ENCODE measurements at places on chromosomes 11 and 22. TPM values are rescaled to one million over a fixed set of nuclear protein-coding genes. Genes with fewer than 3 reads are reported as not detected.

Gene GAL
- 2.2 TPM for total RNA-seq

Gene MISFA
- total RNA-seq = 8.4 TPM

Gene OR2AG2
- total RNA-seq = 0.48 TPM

Gene OR51I1
- not detected for total RNA-seq

Gene OR5W2
- not detected for total RNA-seq

Gene SLCO2B1
- 6.6 TPM for total RNA-seq

Gene ACR
- total RNA-seq = 0.62 TPM

Gene LRRN4CL
- 0.65 TPM for total RNA-seq

Gene PDXP
- 17.7 TPM for total RNA-seq

Gene F2
- total RNA-seq = 21.8 TPM

Gene APOL4
- not detected for total RNA-seq

Gene KCNJ4
- total RNA-seq = 2.2 TPM

Gene CALCB
- total RNA-seq = not detected

Gene MB
- total RNA-seq = not detected

GRCh38 chr11:10201343-10201742 lies 92.7 kb downstream of the SBF2 start:
- no peak for DNase-seq

DNA sequence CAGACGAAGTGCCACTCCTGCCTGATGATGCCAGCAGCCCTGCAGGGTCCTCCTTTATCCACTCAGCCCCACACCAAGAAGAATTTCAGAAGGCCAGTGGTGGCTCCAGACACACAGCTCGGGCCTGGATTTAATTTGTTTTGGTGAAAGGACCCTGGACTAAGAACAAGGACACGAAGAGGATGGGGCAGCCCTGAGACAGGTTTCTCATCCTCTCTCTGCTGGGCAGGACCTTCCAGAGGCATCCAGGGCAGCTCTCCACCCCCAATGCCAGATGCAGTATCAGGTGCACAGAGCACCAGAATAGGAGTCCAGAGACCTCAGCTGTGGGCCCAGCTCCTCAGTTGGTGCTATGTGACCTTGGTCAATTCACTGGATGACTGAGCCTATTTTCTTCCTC lies 72.0 kb downstream of the TRIM29 start:
- DNase-seq = peak; percentile 2

GRCh38 chr11:95161248-95161647 lies 69.8 kb downstream of the SESN3 start:
- DNase-seq = no peak

DNA sequence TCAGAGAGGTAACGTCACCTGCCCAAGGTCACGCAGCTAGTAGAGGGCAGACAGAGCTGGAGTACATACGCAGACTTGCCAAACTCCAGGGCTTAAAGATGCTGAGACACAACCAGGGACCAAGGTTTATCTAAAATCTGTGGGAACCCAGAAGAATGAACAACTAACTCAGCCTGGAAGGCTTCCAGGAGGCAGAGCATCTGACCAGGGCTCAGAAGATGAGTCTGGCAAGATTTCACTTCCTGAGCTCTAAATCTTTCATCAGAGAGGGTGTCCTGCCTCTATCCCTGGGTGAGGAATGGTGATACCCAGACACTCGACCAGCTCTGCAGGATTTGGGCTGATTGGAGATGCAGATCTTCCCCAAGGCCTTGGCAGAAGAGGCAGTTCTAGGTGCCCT lies 9.1 kb downstream of the GAL3ST1 start:
- no peak for DNase-seq

- no peak for DNase-seq
These were observed 72.8 kb upstream of the CDON start for GRCh38 chr11:126135235-126136176.

- DNase-seq = no peak
These were observed 307.8 kb downstream of the MN1 start for GRCh38 chr22:27493796-27494195.

DNA sequence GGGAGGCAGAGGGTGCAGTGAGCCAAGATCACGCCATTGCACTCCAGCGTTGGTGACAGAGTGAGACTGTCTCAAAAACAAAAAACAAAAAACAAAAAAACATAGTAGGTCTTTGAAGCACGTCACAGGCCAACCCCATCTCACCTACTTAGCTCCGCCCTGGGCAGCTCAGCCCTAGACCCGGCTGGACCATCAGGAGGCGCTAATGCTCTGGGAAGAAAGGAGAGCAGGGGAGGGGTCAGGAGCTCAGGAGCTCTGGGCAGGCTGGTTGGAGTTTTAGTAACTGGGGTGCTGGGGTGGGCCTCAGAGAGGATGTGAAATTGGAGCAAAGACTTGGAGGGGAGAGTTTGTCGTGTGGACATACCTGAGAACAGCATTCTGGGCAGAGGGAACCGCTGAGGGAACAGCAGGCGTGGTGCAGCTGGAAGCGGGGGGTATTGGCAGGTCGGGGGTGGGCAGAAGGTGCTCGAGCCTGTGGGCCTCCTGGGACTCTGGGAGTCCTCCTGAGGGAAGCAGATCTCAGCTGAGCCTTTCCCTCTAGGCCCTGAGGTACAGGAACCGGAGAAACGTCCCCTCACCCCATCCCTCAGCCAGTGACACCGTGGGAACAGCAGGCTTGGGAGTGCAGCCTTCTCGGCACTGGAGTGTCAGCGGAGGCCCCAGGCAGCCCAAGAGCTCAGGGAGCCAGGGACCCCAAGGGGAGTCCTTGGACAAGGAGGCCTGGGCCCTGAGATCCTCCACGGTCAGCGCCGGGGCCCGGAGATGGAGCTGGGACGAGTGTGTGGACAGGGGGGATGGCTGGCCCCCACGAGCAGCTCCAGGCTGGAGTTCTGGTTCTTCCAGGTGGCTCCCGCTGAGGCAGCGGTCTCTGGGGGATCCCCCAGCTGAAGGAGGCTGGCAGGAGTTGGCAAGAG lies 2.2 kb upstream of the RPS6KA4 start:
- no peak for DNase-seq

DNA sequence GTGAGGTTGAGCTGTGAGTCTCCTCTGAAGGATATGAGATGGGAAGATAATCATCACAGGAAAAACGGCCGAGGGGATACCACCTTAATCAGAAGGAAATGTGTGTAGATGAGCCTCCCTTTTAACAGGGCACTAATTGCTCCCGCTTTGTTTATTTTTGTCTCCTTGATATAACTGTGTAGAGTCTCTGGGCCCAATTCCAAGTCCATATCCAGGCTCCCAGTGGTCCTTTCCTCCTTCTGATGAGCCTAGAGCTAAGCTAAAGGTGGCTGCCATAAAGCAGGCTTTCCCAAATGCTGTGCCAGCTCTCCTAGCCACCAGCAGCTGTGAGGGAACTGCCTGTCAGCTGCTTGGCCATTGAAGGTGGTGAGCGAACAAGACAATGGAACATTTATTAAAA lies 17.1 kb upstream of the CCDC90B start:
- no peak for DNase-seq

- no peak for DNase-seq
These were observed 12.9 kb downstream of the RTN4R start for GRCh38 chr22:20254975-20255946.

DNA sequence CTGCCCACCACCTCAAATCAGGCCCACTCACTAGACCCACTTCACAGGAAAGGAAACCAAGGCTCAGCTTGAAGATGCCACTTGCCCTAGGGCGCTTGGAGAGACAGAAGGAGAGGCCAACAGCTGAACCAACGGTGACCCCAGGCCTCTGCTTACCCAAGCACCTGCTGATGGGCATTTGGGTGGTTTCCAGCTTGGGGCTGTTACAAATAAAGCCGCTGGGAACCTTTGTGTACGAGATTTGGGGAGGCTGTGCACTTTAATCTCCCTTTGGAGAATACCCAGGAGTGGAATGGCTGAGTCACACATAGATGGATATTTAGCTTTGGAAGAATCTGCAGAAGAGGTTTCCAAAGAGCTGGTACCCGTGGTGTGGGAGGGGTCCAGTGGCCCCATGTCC lies 50.9 kb upstream of the LINC01488 start:
- DNase-seq = no peak

GRCh38 chr11:133916784-133917440 lies 39.9 kb downstream of the IGSF9B start:
- DNase-seq = no peak

DNA sequence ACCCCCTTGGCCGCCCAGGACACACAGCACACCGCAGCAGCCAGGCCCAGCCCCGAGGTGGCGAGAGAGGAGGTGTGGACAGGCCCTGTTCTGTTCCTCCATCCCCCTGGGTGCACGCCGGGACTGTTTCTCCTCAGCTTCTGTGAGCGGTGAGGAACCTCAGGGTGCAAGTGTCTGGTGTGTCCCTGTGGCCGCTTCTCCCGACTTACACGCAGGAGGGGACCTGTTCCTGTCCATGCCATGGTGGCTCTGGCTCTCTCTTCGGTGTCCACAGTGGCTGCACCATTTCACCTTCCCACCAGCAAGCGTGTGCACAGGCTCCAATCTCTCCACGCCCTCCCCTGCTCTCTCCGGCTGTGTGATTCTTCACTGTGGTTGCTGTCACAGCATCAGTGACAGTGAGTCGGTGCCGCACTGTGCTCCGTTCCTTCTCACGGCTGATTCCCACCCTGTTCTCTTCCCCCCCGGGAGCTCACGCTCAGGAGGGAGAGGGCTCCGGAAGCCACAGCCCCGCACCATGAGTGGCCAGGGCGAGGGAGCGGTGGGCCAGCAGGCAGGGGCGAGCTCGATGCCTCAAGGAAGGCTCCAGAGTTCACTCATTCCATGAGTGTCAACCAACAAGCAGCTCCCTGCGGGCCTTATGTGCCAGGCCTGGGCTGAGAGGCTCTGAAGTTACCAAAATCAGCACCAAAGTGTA lies 18.6 kb upstream of the WNT7B start:
- no peak for DNase-seq

DNA sequence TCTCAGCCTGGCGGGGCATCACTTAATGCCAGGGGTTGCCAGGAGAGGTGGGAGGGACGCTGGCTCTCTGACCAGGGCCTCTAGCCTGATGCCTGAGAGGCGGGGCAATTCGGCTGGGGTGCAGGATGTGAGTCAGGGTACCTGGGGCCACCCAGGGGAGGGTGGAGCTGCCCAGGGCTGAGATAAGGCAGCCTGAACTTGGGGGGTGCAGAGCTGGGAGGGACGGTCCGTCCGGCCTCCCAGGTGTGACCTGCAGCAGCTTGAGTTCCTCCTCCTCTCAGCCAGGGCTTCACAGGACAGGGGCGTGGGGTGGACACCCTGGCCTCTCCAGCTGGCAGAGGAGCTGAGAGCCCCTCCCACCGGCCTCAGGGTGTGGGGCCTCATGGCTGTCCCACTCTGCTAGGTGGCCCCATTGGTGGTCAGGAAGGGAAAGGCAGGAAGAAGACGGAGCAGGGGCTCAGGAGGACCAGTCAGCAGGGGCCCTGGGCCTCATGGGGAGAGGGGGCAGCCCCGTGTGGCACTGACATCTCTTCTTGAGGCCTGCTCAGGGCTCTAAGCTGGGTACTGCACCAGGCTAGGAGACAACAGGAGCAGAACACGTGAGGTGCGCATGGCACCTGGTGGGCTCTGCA lies 942 bp upstream of the RPS6KA4 start:
- DNase-seq = no peak

GRCh38 chr11:65473278-65473860 lies 25.5 kb upstream of the MALAT1 start:
- DNase-seq = no peak

DNA sequence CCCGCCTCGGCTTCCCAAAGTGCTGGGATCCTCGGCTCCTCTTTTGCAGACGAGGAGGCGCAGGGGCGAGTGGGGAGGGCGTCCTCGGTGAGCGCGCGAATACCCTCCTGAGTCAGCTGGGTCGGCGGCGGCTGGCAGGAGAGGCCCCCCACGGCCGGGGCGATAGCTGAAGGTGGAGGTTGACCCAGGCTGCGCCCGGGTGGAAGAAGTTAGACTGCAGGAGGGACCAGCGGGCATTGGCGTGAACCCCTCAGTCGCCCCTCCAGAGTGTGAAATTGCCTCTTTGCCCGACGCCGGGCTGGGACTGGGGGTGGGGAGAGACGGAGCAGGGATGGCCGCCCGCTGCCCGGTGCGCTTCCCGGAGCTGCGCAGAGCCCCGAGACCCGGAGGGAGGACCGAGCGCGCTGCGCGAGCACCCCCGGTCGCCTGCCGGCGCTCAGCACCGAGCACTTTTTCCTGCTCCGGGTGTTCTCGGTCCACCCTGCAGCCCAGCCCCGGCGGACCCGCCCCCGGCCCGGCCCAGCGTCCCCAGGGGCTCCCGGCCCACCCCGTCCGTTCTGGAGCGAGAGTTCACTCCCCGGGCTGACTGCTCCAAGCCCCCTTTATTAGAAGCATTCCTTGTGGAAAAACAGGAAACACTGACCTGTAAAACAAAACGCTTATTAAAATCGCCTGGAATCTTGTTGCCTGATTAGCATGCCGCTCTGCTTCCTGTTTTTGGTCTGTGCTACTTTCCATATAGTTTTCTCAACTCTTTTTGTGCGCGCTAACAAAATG lies 13.7 kb upstream of the CPT1A start:
- peak; percentile 22 for DNase-seq

GRCh38 chr11:12133547-12134235 lies 23.3 kb downstream of the MICAL2 start:
- DNase-seq = no peak

DNA sequence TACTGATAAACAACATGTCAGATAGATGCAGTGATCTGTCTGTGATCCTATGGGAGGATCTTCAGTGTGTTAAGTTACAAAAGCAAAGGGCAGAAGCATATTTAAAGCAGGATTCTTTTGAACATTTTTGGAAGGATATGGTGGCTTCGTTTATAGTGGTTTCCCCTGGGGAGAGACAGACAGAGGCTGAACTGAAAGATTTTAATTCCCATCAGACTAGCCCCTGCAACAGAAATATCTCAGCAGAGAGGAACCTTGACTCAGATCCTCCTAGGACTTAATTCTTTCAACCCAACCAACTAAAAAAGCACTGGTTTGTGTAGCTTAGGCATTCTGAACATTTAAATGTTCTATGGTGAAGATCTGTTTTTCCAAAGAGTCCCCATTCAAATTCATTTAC lies 5.7 kb downstream of the CLTCL1 start:
- no peak for DNase-seq

- no peak for DNase-seq
These were observed 32.3 kb upstream of the TSPAN18 start for GRCh38 chr11:44694443-44694842.

DNA sequence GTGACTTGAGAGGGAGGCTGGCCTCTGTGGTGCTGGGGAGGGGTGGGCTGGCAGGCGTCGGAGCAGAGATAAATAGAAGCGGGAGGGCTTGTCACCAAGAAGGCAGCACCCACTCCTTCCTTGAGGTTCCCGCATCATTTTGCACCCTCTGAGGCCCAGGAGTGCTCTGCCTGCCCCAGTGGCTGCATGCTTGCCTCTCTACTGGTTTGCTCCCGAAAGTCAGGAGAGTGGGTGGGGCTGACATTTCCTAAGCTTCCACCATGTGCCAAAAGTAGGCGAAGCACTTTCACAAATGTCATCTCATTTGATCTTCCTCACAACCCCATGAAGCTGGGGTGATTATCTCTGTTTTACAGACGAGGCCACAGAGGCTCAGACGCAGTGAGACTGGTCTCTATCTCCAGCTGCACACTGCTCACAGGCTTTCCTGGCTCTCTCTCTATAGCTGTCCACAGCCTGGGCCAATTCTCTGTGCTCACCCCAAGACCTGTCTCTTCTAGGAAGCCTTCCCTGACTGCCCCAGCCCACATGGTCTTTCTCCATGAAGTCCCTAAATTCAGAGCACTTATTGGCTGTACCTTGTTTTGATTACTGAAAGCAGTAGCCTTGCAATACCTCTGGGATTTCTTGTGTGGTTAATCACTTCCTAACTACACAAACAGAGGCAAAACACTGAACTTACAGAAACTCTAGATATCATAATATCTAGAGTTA lies 2.6 kb upstream of the UCP3 start:
- no peak for DNase-seq
